Stimulated activated CD8-positive, alpha-beta memory T cell treated with anti-CD3 and anti-CD28 coated beads, Interleukin-15, amount 100 ng/mL, for 48 hours (primary cell): ENCODE measurements at places on chromosomes 12 and 14.
A peak's percentile ranks its signal among the peaks of the same experiment; 100 is the strongest.

- DNase-seq = no peak
Measured at GRCh38 chr12:3213188-3213587, 136.0 kb downstream of the TSPAN9 start.

DNA sequence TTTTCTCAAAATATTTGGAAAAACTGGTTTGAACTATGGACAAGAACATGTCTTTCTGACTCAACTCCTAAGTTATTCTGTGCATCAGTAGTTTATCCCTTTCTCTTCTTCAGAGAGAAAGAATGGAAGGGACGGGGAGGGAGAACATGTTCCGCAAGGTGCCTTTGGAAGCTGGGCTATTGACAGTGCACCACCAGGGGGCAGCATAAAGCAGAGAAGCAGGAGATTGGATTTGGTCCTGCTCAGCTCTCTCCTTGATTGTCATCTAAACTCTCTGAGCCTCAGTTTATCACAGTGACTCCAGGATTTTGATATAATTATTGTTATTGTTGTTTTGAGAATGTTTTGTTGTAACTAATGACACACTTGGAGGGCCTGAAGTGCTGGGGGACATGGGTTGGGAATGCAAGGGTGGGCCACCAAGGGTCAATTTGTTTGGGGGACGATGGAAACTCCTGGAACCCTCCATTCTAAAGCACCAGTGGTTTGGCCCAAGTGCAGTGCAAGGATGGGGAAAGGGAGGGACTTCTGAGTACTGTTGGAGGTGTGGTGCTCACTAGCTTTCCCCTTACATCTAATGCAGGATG lies 45.3 kb upstream of the ANO6 start:
- DNase-seq = peak; percentile 41

DNA sequence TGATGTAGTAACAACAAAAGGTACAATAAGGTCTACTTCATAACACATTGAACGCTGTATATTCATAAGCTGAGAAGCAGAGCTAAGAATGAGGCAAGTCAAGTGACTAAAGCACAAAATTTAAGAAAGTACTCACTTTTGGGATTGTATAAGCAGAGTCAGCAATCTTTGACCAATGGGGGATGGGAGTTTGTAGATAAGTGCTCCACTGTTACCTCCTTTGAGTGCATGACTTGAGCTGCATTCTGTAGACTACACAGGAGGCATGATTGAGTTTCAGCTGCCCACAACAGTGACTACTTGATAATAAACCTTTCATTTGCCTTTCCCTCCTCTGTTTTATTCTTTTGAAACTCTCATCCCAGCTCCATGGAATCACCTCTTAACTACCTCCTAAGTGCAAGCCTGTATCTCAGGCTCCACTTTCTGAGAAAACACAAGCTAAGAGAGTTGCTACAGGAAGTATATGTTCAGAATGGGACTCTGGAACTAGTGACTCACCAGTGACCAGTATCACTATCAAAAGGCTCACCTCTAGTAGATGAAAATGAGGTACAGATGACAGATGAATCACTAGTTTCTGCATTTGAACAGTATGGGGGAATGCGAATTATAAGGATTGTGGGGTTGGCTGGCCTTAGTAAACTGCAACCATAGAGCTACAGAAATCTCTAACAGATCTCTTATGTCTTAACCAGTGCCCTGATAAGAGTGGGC lies 49.2 kb downstream of the SLC35F4 start:
- no peak for DNase-seq

DNA sequence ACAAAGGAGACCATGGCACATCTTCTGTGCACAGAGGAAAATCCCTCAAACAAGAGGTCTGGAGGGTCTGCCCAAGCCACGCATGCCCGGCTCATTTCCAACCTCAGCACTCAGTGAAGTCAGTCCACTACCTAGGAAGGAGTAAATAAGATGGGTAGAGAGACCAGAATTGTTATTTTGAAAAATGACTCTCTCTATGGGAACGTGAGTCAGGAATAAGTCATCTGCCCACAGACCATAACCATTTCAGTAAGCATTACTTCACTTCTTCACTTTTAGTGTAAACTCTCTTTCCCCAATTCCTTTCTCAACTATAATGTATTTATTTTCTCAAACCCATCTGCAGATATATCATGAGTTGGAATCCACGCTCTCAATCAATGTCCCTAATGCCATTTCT lies 1039.9 kb upstream of the USP15 start:
- no peak for DNase-seq

DNA sequence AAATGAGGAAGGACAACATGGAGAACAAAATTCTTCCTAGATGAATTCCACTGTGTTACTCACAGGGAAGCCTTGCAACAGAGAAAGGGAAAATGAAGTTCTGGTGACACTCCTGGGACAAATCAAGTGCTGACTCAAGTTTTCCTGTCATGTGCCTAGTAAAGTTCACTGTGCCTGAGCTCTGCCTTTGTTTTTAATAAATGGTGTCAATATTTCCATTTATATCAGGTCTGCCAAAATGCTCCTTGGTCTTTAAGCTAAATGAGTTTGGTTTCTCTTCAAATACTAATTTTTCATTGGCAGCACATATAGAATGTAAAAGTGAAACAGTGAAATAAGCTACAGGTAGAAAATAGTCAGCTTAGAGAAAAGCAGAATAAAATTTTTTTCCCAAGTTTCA lies 33.0 kb downstream of the HIGD1C start:
- DNase-seq = no peak

DNA sequence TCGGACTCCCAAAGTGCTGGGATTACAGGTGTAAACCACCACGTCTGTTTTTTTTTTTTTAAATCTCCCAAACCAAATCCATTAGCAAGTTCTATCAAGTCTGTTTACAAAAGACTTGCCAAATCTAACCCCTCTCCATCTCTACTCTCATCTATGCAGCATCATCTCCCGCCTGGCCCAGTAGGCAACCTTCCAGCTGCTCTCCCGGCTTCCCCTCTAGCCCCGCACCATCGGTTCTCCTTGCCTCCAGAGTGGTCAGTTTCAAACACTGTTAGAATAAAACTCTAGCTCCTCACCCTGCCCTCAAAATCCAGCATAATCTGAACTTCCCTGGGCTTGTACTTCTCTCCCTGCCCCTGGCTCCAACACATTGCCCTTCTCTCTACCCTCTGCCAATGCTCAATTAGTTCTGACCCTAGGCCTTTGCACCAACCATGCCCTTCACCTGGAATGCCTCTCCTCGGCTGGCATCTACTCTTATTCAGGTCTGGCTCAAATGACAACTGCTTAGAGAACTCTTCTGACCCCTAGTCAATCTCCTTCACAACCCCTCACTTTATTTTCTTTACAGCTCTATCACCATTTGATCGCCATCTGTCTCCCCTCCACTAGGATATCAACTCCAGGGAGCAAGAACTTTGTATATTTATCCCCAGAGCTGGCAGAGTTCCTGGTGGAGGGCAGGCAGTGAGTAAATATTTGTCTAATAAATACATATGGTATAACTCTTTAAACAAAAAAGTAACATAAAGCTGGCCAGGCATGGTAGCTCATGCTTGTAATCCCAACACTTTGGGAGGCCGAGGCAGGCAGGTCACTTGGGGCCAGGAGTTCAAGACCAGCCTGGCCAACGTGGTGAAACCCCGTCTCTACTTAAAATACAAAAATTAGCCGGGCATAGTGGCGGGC lies 4.9 kb downstream of the WSB2 start:
- no peak for DNase-seq

GRCh38 chr14:81797315-81797714 lies 263.7 kb upstream of the SEL1L start:
- no peak for DNase-seq

- DNase-seq = peak; percentile 33
Measured at GRCh38 chr14:71776471-71777360, 155.5 kb upstream of the RGS6 start.

DNA sequence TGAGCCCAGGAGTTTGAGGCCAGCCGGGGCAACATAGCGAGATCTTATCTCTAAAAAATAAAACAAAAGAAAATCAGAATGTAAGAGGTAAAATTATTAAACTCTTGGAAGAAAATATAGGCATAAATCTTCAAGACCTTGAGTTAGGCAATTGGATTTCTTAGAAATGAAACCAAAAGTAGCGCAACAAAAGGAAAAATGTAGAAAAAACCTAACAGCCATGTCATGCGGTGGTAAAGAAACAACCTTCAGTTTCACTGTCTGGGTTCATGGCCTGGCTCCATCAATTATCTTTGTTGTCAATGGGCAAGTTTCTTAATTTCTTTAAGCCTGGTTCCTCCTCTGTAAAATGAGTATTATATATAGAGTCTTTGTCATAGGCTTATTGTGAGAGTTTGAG lies 5.6 kb upstream of the GCH1 start:
- DNase-seq = no peak
